Stimulated activated naive CD4-positive, alpha-beta T cell treated with Interleukin-2 at 50 U/mL for 16 hours (primary cell): ENCODE measurements at places on chromosomes 7 and 10.

- no peak for DNase-seq
These were observed 14.8 kb downstream of the OGDHL start for GRCh38 chr10:49747303-49747646.

DNA sequence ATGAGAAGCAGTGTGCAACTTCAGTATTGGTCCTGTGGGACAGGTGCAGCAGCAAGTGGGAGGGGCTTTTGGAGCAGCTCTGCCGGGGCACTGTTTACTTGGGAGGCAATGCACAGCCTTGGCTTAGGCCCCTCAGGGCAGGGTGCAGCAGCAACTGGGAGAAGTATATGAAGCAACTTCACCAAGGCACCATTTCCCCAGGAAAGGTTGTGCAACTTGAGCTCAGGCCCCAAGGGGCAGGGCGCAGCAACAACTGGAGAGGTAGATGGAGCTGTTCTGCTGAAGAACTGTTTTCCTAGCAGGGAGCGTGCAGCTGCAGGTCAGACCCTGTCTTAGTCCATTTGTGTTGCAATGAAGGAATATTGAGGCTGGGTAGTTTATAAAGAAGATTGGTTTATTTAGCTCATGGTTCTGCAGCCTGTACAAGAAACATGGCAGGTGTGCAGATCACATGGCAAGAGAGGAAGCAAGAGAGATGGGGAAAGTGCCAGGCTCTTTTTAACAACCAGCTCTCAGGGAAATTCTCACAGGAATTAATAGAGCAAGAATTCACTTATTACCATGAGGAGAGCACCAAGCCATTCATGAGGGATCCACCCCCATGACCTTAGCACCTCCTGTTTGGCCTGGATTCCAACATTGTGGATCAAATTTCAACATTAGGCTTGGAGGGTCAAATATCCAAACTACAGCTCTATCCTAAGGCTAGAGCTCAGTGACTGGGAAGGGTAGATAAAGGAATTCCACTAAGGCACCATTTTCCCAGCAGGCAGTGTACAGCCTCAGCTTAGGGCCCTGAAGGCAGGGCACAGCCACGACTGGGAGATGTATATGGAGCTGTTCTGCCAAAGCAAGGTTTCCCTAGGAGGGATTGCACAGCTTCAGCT is 10.9 kb downstream of the GPR141 start:
- no peak for DNase-seq

- no peak for DNase-seq
These were observed 644.7 kb upstream of the DPP6 start for GRCh38 chr7:153407291-153408046.

- peak; percentile 75 for DNase-seq
These were observed 1.7 kb downstream of the KLF6 start for GRCh38 chr10:3783316-3783681.

DNA sequence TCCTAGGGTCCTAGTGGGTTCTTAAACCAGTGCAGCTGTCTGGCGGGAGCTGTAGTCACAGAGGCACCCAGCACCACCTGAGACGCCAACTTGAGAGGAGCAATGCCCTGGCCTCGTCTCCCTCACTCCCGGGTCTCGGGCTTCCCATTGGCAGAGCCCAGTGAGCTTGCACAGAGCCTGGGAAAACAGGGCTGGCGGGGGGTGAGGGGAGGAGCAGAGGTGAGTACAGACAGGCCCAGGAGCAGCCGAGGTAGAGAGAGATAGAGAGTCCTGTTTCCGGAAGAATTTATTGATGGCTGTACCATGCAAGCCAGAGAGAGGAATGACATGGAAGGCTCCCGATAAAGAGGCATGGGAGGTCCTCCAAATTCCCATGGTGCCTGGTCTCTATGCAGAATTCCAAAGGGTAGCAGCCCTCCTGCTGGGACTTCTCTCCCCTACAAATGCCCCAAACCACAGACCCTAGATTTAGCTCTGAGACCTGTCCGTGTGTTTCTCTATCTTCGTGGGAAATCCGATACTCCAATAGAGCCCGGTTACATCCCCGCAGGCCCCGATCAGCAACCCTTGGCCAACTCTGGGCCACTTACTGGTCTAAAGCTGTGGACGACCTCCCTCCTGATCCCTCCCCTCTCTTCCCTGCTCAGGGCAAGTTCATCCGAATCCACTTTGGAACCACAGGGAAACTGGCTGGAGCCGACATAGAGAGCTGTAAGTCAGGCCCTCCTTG is 20.3 kb upstream of the MYH16 start:
- DNase-seq, result no peak

DNA sequence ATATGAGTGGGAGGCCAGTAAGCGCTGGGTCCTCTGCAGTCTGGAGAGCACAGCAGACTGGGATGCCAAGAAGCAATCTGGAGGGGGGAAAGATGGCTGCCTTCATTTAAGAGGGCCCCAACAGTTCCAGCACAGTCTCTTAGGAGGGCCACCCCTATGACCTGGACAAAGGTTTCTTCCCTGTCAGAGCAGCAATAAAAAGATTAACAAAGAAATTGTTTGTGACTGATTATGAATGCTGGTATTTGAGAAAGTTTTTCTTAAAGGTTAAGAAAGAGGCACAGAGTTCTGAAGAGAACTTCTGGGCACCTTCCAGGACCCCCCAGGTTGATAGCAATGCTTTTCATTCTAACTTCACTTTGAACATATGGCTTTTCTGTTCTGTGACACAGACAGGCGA is 52.3 kb downstream of the CYP26A1 start:
- no peak for DNase-seq

DNA sequence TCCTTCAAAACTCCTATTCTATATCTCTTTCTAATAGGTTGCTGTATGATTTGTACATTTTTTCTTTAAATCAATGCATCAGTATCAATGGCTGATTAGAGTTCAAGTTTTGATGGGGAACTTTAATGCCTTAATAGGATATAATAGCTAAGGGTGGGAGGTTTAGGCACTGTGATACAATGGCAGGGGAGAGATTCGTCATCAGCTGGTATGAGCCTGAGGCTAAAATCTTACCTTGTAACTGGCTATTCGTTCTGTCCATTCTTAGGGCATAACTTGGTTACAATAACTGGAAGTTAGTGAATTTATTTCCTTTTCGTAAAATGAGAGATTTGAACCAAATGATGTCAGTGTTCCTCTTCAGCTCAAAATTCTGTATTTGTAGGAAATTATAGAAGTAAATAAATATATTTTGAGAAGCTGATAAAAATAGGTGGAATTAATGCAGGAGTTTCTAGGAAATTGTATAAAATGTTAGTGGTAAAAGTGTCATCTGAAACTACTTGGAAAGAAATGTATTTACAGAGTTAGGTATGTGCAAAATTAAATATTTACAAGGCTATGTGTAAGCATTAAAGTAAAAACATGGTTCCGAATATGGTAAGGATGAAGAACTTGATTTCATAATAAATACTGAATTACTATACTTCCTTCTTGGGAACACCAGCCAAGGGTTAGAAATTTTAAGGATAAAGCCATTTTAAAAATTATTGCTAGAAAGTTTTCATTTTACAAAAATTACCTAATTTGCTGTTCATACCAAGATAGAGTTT is 27.5 kb upstream of the NAMPT start:
- DNase-seq, result no peak
